Psoas muscle (tissue), 8 donors: ENCODE measurements at places on chromosomes 3 and 15. TPM values are rescaled to one million over a fixed set of nuclear protein-coding genes. Genes with fewer than 3 reads are reported as not detected.

GRCh38 chr15:43118829-43119228 is 13.0 kb upstream of the UBR1 start:
- H3K36me3 ChIP-seq: no peaks in the 10 kb centered on the region
- no peak overlapping the region for H3K4me3 ChIP-seq
- no peak for DNase-seq
- no peaks in the 10 kb centered on the region for H3K27me3 ChIP-seq
- H3K27ac ChIP-seq: no peak overlapping the region

GRCh38 chr3:67977762-67978161 is 323.4 kb upstream of the SUCLG2 start:
- no peaks in the 10 kb centered on the region for H3K4me1 ChIP-seq
- H3K27me3 ChIP-seq: no peaks in the 10 kb centered on the region
- H3K4me3 ChIP-seq: no peak overlapping the region
- no peaks in the 10 kb centered on the region for H3K36me3 ChIP-seq
- H3K27ac ChIP-seq: no peak overlapping the region

DNA sequence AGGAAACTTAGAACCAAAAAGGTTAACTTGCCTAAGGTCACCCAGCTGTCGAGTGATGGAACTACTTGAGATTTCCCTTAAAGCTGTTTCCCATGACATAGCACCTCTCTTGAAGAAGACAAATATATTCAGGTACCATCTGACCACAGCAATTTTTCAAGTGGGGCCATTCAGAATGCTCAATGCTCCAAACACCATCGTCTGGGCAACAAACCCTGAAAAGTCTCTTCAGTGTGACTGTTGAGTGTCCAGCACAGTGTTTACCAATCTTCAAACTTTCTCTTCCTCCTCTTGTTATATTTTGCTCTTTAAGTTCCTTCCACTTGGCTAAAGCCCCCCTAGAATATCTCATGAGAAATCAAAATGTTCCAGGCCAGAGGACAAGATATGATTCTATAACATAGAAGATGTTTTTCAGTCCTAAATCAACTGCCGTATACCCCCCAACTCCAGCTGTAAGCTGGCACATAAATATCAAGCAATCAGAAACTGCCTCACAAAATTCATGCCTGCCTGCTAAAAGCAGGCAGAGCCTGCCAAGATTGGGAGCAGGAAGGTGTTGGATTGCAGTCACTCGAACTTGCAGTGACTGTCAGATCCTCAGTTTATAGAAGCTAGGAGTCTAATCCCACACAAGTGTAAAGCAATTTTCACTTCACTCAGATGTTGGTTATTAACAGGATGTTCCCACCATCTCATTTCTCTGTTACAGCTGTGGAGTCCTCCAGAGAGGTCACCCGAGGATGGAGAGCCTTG is 230.5 kb upstream of the MRPL3 start:
- no peak overlapping the region for H3K4me3 ChIP-seq
- H3K27me3 ChIP-seq: no peaks in the 10 kb centered on the region
- no peak overlapping the region for H3K27ac ChIP-seq
- no peaks in the 10 kb centered on the region for H3K4me1 ChIP-seq

Gene POLQ
- 0.90 TPM for total RNA-seq

Gene CYP8B1
- total RNA-seq: not detected

Gene RAB6B
- total RNA-seq: 3.0 TPM

Gene INKA1
- total RNA-seq: 20.1 TPM
